ENCODE measurements at places on chromosomes 12 and 14.

- DNase-seq, result no peak
These were observed 753.3 kb downstream of the SLC6A15 start for GRCh38 chr12:84159260-84159659.

- no peak for DNase-seq
These were observed 94.5 kb upstream of the ARHGAP5 start for GRCh38 chr14:31982642-31983041.

GRCh38 chr12:51388846-51389245, 2.4 kb downstream of the GALNT6 start:
- no peak for DNase-seq

DNA sequence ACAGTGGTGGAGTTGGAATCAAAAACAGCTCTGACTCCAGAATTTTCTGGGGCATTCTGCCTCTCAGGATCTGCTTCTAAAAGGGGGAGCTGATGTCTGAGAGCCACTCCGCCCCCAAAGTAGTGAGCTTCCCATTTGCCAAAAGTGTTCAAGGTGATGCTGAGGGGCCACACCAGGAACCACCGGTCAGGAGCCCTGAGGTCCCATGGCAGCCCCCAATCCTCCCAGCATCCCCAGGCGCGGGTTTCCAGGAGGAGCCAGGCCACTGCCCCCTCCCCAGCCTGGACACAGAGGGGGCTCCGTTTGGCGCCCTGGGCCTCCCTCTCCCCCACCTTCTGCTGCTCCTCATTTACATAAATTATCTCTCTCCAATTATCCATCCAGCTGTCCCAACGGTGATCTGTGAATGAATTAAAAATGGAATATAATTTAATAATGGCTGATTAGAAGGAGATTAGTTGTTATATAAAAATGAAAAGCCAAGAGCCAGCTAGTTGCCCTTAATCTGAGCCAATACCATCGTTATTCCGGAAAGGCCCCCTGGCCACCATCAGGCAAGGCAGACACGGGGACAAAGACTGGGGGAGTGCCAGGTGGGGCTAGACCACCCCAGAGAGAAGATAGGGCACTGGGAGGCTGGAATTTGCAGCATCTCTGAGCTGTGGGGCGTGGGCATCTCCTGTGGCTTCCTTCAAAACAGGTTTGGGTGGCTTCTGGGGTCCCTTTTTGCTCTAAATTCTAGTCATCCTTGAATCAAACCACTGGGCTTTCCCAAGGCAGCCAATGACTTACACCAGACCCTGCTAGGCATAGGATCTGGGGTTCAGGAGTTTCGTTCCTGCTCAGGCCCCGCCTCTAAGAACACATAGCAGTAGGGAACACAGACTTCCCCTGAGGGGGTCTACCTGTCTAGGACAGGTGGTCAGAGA, 19.7 kb upstream of the VSX2 start:
- no peak for DNase-seq

GRCh38 chr14:62329427-62329826, 567.2 kb downstream of the SNAPC1 start:
- DNase-seq, result no peak

- DNase-seq, result no peak
These were observed 10.2 kb downstream of the SCN8A start for GRCh38 chr12:51601241-51601640.

- DNase-seq, result no peak
These were observed 9.9 kb downstream of the SPIC start for GRCh38 chr12:101485021-101485420.

GRCh38 chr12:3116106-3116844, 39.1 kb downstream of the TSPAN9 start:
- DNase-seq, result no peak

DNA sequence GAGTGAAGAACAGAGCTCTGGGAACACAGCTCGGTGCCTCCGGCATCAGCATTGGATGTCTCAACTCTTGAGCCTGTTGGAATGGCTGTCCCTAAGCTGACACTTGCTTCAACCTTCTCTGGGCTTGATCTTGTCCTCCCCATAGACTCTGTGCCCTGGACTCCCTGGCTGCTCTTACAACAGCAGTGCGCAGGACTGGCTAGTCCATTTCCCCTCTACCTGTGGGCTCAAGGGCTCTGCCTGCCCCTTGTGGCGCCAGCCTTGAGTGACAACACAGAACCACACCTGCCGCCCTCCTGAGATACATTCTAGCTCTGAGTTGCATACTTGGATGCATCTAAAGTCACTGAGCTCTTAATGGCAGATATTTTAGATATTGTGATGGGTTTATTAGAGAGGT, 6.2 kb downstream of the CRADD start:
- DNase-seq, result no peak

- DNase-seq, result no peak
These were observed 12.1 kb upstream of the SLC10A1 start for GRCh38 chr14:69808919-69809808.

- no peak for DNase-seq
These were observed at the start of gene KITLG for GRCh38 chr12:88580051-88580871. Gene KITLG, minus strand, starts transcription at chr12:88580471. Its CDS starts 193 bp downstream, at chr12:88580278.

DNA sequence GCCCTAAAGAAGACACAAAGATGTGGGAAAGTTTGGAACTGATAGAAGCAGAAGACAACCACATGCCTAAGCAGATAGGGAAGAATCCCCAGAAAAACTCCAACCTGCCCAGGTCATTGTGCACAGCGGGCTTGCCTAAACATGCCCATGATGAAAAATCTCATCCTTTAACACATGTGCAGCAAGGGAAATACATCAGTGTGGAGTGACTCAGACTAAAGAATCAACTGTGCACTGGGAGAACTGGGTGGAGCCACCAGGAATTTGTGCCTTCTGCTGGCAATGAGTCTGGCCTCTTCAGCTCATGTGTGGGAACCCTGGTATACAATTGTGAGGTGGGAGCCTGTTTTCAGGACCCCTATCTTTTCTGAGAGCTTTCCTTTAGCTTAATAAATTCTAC, 398.5 kb downstream of the FSCB start:
- DNase-seq, result no peak

GRCh38 chr12:114221136-114221833, 184.7 kb downstream of the TBX5 start:
- no peak for DNase-seq

- DNase-seq, result no peak
These were observed 238.9 kb upstream of the LMO3 start for GRCh38 chr12:16844875-16845274.

All from activated T-cell treated with anti-CD3 and anti-CD28 coated beads for 1 hour (primary cell).